T-cell (primary cell): ENCODE measurements at places on chromosomes 1 and 21. TPM values are rescaled to one million over a fixed set of nuclear protein-coding genes. Genes with fewer than 3 reads are reported as not detected.

DNA sequence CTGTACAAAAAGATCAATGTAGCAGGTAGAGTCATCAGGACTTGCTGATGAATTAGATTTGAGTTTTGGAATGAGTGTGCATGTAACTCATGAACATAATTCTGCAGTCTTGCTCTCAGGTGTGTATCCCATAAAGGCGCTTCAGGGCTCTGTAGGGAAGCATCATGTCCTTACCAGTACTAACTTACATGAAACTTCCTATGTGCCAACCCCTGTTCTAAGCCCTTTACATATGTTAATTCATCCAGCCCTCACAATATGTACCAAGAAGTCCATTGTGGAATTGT lies 2.1 kb upstream of the FCRLB start:
- peaks cover 4% of the 10 kb centered on the region for H3K27me3 ChIP-seq
- no peaks in the 10 kb centered on the region for H3K4me1 ChIP-seq
- H3K36me3 ChIP-seq: no peaks in the 10 kb centered on the region
- no peak for DNase-seq

GRCh38 chr21:37378700-37379139 lies 12.1 kb downstream of the DYRK1A start:
- H3K4me3 ChIP-seq: no peak overlapping the region
- no peak for DNase-seq
- no peaks in the 10 kb centered on the region for H3K36me3 ChIP-seq
- peaks cover 52% of the 10 kb centered on the region for H3K4me1 ChIP-seq

- H3K27ac ChIP-seq: no peak overlapping the region
- H3K4me3 ChIP-seq: no peak overlapping the region
- no peaks in the 10 kb centered on the region for H3K27me3 ChIP-seq
- no peaks in the 10 kb centered on the region for H3K4me1 ChIP-seq
- no peak for DNase-seq
Observed at GRCh38 chr1:117985973-117986372, 56.4 kb downstream of the WDR3 start.

The IGSF3 gene
- 0.30 TPM for total RNA-seq

DNA sequence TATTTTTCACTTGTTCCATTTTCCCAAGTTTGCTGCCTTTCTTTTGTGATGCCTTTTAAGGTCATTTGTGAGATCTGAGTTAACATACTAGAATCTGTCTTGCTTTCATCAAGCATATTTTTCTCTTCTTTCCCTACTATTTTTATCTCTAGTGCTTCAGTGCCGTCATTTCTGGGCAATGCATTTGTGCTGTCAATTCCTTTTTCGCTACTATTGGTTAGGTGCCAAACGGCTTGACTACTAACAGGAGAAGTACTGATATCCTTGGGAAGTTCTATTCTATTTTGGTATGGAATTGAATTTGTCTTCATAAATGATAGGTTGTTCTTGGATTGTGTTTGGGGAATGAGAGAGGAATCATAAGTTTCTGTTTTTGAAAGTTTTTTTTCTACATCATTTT lies 42.2 kb downstream of the LRRC53 start:
- no peak overlapping the region for H3K4me3 ChIP-seq
- no peaks in the 10 kb centered on the region for H3K36me3 ChIP-seq
- H3K27ac ChIP-seq: no peak overlapping the region
- DNase-seq: no peak
- H3K4me1 ChIP-seq: no peaks in the 10 kb centered on the region
- H3K27me3 ChIP-seq: no peaks in the 10 kb centered on the region

The TRNAU1AP gene
- 41.3 TPM for total RNA-seq

- H3K4me1 ChIP-seq: no peaks in the 10 kb centered on the region
- H3K4me3 ChIP-seq: no peak overlapping the region
- no peak for DNase-seq
- H3K27me3 ChIP-seq: peaks cover 11% of the 10 kb centered on the region
- H3K36me3 ChIP-seq: no peaks in the 10 kb centered on the region
- H3K27ac ChIP-seq: no peak overlapping the region
Observed at GRCh38 chr1:109267743-109268300, 15.1 kb downstream of the PSRC1 start.

The SPATA6 gene
- 7.2 TPM for total RNA-seq

GRCh38 chr1:95195046-95195445 lies 39.0 kb upstream of the RWDD3 start:
- peaks cover 2% of the 10 kb centered on the region for H3K27me3 ChIP-seq
- H3K27ac ChIP-seq: no peak overlapping the region
- H3K4me1 ChIP-seq: no peaks in the 10 kb centered on the region
- no peaks in the 10 kb centered on the region for H3K36me3 ChIP-seq

- H3K27ac ChIP-seq: no peak overlapping the region
- H3K4me1 ChIP-seq: peaks cover 17% of the 10 kb centered on the region
- H3K27me3 ChIP-seq: no peaks in the 10 kb centered on the region
- H3K4me3 ChIP-seq: no peak overlapping the region
- no peak for DNase-seq
Observed at GRCh38 chr1:89487972-89488371, 36.7 kb upstream of the LRRC8B start.

The GPN2 gene
- 32.7 TPM for total RNA-seq

The SLC39A1 gene
- total RNA-seq: 15.1 TPM
